T-helper 1 cell (primary cell): ENCODE measurements at places on chromosomes 13 and 19.

GRCh38 chr13:74253161-74253560, 119.0 kb upstream of the KLF12 start:
- DNase-seq, result no peak

- no peak for DNase-seq
These were observed 70.2 kb downstream of the DIAPH3 start for GRCh38 chr13:60093425-60094019.

GRCh38 chr13:85313761-85314503, 485.3 kb downstream of the SLITRK6 start:
- DNase-seq, result no peak

DNA sequence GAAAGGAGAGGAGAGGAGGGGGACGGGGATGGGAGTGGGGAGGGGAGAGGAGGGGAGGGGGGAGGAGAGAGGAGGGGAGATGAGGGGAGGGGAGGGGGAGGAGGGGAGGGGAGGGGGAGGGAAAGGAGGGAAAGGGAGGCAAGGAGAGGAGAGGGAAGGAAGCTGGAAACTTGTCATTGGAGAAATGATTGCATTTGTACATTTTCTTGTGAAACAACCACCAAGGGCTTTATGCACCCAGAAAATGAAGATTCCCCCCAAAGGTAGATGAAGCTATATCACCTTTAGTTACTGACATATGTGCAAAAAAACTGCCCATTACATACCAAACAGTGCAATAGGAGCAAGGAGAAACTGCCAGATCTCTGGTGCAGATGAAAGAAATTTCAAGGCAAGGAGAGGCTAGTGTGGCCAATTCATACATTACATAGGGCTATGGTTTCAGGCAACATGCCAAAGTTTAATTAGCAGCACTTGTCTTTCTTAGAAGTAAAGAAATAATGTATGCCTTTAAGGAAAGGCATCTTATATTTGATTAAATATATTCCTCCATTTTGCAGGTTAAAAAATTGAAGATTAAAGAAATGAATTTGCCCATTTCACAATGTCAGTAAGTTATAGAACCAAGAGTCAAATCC, 49.5 kb upstream of the STK24 start:
- DNase-seq, result no peak

DNA sequence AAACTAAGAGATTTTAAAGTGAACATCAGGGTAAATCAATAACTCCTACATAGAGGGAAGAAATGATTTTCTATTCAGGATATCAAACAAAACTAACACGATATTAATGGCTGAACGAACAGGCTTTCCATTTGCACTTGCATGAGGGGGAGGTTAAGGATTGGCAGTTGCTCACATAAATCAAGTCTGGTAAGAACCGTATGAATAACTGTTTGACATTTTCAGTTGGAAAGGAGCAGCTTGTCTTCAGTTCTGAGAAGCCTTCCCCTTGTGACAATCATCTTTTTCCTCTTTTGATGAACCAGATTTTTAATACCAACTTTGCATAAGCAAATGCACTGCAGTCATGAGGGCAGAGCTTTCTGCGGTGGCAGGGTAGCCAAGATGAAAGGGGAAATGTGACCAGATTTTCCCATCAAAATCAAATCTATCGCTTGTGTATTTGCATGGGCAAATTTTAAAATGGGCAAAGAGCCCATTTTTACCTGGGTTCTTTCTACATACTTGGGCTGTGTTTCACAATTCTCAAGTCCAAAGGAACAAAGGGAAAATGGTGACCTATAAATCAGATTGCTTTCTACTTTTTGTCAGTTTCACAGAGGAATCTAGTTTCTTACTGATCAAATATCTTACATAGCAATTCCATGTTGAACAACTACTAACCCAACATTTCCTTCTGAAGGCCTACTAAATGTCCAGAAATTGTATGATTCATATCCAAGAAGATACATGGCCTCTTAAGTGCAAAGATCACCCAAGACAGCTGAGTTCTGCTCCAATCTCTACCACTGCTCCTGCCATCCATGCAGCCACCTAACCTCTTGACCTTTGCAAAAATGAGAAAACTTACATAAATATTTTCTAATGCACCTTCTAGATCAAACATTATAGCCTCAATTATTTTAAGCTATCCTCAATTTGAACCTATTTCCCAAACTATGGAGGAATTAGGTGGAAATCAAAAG, 249.6 kb downstream of the OXGR1 start:
- no peak for DNase-seq

- no peak for DNase-seq
These were observed 18.0 kb downstream of the C19orf81 start for GRCh38 chr19:50667177-50667758.

- DNase-seq, result no peak
These were observed 220.9 kb downstream of the FOXO1 start for GRCh38 chr13:40445557-40445990.

- DNase-seq, result no peak
These were observed 10.5 kb downstream of the C13orf46 start for GRCh38 chr13:113963376-113963775.

DNA sequence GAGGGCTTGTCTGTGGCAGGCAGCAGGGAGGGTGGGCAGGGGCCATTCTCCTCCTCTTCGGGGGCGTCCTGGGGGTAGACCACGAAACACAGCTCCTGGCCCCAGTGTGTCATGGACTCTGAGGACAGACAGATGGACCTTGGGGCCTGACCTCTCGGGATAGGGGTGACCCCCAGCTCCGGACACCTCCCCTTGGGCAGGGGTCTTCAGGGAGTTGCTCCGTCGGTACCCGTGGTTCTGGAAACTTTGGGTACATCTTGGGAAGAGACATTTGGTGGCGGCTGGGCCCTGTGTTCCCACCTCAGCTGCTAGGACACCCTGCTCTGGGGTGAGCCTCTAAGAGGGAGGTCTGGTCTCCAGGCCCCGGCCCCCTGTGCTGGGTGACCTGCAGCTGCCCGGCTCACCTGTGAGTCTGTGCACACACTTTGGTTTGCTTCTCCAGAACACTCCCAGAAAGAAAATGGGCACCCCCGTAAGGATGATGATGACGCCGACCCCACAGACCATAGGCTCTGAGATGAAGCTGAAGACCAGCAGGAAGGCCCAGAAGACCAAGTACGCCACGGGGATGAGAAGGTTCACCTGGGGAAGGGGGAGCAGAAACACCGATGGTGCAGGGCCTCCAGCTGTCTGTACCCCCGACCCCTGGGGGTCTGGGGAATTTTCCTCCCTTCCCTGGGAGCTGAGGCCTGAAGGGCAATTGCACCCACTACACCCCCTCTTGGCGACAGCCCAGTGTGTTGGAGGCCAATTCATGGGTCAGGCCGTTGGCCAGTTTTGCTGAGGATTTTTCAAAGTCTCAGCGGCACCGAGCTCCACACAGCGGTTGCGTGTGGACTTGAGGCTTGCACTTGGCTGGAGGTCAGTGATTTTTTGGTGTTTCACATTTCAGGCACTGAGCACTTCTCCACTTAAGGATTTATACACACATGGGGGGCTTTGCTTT, 15.0 kb downstream of the LRP3 start:
- no peak for DNase-seq

GRCh38 chr19:34319785-34320184, 45.2 kb upstream of the GPI start:
- DNase-seq, result no peak

GRCh38 chr13:109787135-109787954, 962 bp upstream of the IRS2 start:
- no peak for DNase-seq

DNA sequence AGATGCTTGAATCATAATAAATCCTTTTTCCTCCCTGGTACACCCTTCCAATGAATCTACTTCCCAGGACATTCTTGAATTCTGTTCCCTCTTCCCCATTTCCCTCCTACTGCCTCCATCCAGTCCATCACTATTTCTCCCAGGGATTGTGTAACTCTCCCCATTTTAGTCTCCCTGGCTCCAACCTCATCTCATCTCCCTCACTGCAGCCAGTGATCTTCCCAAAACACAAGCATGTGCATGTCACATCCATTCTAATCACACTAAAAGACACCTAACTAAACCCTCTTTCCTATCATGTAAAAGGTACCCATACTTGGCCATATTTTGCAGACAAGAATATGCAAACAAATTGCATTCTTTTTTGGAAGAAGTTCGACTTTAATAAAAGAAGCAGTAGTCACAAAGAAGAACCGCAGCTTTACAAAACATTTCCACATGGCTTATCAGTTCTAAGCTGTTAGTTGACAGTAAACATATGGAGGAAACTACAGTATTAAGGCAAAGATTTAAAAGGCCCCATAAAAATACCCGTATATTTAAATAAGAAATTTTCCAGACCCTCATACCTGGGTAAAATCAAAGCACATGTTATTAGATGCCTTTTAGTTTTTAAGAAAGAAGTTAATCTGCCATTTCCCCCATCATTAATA, 111.0 kb downstream of the KCTD12 start:
- DNase-seq, result no peak

GRCh38 chr19:16571283-16571682, 932 bp downstream of the SLC35E1 start:
- DNase-seq, result no peak

DNA sequence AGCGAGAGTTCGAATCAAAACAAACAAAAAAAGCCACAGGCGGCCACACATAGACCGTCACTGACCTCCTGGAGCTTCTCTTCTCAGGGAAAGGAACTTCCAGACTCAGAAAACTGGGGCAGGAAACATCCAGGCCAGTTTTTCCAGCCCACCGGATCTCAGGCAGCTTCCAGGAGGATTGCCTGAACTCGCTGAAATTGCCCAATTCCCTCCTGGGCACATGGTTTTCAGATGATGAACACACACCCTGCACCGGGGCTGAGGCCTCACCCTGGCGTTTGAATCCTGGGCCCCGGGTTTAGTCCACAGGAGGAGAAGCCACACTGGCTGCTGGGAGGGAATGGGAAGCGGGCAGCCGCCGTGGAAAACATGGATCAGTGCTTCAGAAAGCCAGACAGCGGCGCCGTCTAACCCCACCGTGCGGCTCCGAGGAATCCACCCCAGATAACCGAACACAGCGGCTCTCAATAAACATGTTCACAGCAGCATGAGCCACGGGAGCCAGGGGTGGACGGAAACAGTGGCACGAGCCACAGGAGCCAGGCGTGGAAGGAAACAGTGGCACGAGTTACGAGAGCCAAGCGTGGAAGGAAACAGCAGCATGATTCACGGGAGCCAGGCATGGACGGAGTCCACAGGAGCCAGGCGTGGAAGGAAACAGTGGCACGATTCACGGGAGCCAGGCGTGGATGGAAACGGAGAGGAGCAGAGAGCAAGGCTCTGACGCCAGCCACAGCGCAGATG, 18.2 kb upstream of the PTBP1 start:
- DNase-seq, result no peak

DNA sequence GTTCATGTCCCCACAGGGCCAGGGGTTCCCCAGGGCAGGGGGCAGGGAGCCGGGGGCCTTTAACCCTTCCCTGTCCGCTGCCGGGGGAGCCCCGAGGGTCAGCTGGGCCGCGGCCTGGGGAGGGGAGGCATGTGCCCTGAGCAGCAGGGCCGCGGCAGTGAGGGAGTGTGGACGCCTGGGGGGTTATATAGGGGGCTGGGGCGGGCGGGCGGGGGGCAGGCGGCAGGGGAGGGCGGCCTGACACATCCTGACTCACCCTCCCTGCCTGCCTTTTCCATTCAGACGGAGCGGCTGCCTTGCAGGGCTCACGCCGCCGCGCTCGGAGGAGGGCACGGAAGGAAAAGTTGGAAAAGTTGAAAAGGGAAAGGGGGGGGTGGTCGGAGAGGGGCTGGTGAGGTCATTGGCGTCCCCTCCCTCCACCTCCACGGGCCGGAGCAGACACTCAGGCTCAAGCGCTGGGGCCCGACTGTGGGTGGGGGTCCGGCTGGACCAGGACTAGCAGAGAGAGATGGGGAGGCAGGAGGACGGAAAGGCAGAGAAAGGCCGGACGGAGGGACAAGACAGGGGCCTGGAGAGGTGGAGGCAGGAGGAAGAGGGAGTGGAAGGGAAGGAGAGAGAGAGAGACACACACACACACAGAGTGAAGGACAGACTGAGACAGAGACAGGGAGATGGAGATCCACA, at the start of gene IL11:
TSS of gene IL11 (minus strand) at position 159 of the 684 bp plus-strand sequence. CDS start at position 6, 153 bp downstream.
- DNase-seq, result no peak

DNA sequence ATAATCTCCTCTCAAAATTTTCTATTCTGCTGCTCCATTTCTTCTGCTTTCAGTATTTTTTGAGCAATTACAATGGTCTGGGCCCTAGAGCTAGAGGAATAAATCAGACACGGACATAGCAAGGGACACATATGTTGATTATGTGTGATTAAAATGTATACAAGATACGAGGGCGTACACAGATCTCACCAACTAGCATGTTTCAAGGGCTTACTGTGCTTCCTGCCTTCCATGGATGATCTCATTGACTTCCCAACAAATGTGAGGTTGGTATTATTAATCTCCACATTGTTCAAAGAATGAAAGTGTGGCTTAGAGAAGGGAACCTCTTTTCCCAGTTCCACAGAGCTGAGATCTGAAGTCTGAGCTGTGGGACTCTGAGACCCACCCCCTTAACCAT, 9.1 kb downstream of the PLD3 start:
- DNase-seq, result no peak

GRCh38 chr19:14577885-14578427, 4.9 kb upstream of the CLEC17A start:
- no peak for DNase-seq

DNA sequence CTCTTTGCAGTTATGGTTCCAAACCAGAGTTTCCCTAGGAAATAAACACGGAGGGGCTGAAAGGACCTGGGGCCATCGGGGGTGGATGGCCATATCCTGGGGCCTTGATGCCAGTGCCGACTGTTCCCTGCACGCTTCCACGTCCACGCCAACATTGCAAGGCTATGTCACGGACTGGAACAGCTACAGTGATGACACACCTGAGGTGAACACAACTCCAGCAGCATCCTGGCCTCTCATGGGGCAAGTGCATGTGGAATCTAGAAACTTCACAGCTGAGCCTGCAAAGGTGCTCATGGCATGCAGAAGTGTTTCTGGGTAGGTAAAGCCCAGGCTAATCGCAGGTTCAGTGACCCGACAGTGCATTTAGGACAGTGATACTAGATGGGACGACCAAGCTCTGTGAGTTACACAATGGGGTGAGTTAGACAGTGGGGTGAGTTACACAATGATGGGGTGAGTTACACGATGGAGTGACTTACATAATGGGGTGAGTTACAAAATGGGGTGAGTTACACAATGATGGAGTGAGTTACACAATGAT, 52.0 kb upstream of the GAS6 start:
- DNase-seq, result no peak

DNA sequence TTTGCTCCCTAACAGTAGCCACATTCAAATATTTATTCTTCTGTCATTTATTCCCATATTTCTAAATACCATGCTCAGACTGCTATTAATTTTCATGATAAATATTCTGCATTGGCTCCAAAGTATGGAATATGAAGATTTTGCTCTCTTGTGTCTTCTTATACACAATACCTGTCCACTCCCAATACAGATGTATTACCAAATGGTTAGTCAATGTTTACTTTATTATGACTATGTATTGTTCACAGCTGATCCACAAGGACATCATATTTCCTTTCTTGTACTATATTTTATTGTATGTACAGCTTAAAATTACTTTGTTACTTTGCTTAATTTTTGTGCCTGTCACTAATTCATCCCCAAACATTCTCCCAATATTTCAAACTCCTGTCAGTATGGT, 322.3 kb downstream of the OXGR1 start:
- no peak for DNase-seq

GRCh38 chr13:94080527-94080926, 399.0 kb downstream of the DCT start:
- DNase-seq, result no peak
